Breast epithelium (tissue), 4 donors: ENCODE measurements at places on chromosomes 4 and X. TPM values are rescaled to one million over a fixed set of nuclear protein-coding genes. Genes with fewer than 3 reads are reported as not detected.

Gene CCDC120
- 4.3 TPM for total RNA-seq

Gene LRCH2
- total RNA-seq = 3.9 TPM

DNA sequence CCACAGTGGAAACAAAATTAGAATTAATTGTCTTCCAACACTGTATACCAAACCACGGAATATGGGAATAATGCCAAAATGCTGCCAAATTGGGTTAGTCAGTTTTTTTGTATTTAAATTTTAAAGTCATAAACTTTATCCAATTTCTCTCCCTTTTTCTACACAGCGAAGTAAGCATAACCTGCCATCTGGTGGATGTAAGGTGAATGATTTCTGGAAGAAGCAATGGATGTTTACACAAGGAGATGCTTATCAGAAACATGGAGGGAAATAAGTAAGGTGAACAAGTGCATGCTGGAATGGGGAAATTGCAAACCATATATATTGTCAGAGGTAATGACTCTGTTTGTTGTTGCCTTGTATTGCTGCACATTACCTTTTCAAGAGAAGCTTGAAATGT is 691.9 kb downstream of the TECRL start:
- DNase-seq = no peak

DNA sequence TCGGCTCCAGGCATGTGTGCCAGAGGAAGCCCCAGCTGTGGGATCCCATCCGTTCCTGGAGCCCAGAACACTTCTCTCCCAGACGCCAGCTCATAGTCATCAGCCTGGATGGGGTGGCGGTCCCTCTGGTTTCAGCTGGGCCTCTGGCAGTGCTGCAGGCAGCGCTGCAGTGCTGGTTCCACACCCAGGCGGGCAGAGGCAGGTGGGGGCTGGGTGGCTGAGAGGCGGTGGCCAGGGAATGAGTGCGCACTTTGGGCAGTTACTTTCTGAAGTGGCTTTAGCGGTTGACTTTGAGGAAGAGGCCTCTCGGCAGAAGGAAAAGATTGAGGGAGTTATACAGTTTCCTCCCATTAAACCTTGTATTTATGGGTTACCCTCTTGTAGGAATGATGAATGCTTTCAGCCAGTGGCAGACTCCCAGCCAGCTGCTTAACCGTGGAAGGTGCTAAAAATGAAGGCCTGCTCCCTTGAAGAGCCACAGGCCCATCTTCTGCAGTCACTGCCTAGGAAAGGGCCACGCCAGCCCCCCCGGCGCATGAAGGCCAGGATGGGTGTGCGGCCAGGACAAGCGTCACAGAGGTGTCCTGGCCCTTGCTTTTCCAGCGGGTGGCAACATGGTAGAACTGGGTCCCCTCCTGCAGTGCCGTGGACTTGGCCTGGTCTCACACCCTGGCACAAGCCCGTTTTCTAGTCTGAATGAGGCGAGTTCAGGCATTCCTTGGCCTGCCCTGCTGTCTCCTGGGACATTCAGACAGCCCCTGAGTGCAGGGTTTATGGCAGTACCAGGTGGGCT is 9.9 kb downstream of the TADA2B start:
- DNase-seq = no peak

GRCh38 chr4:110344165-110344564 is 131.8 kb upstream of the ENPEP start:
- DNase-seq = no peak

DNA sequence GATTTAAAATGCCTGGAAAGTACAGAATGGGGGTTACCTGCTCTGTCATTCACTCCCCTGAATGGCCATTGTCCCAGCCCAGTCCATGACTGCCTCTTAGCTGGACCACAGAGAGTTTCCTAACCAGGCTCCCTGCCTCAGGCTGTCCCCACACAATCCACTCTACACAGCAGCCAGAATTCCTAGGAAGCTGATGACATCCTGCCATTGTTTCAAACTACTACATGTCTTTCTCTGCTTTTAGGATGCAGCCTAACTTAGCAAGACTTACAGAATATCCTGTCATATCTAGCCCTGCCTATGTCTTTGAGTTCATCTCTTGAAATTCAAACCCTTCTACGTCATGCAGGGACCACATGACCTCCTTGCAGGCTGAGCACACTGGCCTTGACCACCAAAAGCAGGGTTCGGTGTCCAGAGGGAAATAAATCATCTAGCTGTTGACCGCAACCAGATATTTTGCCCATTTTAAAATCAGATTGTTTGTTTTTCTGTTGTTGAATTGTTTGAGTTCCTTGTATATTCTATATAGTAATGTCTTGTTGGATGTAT is 16.1 kb upstream of the CRMP1 start:
- no peak for DNase-seq

GRCh38 chrX:24294619-24295018 is 19.2 kb downstream of the SUPT20HL2 start:
- DNase-seq = no peak
